ENCODE measurements at places on chromosomes 3 and 15. TPM values are rescaled to one million over a fixed set of nuclear protein-coding genes. Genes with fewer than 3 reads are reported as not detected.

DNA sequence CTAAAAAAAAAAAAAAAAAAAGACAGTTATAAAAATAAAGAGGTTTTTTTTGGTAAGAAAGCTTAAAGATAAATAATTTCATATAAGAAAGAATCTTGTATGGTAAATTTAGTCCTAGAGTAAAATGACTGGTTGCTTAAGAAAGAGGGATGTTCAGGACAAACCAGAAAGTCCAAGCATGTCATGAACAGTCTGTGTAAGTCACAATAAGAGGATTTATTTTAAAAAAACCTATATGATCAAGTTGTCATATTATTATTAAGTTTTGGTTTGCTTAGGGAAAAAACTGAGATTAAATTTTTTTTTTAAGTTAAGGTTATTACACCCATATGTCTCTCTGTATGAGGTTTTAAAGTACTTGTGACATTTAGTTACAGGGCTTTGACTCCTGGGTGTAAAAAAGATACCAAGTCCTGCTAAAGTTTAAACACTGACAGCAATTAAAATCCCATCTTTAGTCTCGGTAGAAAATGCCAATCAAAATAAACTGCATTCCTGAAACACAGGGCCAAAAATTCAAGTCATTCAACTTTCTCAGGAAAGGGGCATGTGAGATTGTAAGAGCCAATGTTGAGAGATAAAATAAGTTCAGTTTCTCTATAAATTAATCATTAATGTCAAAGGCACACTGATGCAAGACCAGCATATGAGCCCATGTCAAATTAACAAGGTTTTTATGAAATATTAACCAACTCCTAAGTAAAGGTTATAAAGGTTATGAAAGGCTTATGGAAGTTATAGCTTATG, 8.5 kb upstream of the BDH1 start:
- peaks cover 10% of the 10 kb centered on the region for H3K36me3 ChIP-seq
- DNase-seq = no peak
- no peak overlapping the region for H3K27ac ChIP-seq
- peaks cover 3% of the 10 kb centered on the region for H3K27me3 ChIP-seq
- H3K4me1 ChIP-seq = peaks cover 9% of the 10 kb centered on the region

DNA sequence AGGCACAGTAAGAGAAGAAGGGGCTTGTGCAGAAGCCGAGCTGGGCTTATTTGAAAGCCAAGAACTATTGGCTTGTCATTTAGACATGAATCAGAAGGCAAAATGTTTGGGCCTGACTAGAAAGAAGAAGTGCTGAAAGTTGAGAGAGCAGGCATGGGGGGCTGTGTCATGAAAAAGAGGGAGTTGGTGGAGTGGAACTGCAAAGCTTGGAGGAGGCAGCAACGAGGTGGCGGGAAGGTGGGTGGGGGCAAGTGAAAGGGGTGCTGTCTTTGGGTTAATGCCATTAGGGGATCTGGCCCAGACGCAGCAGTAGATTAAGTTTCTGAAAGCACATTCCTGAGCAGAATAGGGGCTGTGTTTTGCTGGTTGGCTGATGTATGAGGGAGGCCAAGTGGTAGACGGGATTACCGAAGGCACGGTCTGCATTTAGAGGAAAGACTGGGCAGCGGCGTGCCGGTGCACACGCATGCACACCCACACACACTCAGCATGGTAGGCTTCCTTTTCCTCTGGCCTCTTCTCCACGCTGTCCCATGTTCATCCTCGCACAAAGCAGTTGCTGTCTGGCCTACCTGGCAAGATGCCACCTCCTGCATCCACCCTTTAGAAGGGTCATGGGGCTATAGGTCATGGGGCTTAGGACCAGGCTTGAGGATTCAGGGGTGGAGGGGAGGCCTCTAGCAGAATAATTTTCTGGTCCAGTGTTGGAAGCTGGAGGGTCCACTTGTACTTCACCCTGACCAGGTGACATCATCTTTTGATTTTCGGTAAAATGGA, 43.0 kb downstream of the BOC start:
- no peak overlapping the region for H3K4me3 ChIP-seq
- no peak overlapping the region for H3K27ac ChIP-seq
- no peak for DNase-seq
- H3K27me3 ChIP-seq = peaks cover 3% of the 10 kb centered on the region

- peaks cover 2% of the 10 kb centered on the region for H3K27me3 ChIP-seq
- peaks cover 58% of the 10 kb centered on the region for H3K4me1 ChIP-seq
- DNase-seq = no peak
- H3K4me3 ChIP-seq = no peak overlapping the region
Measured at GRCh38 chr3:15645740-15646501, 44.4 kb downstream of the BTD start.

DNA sequence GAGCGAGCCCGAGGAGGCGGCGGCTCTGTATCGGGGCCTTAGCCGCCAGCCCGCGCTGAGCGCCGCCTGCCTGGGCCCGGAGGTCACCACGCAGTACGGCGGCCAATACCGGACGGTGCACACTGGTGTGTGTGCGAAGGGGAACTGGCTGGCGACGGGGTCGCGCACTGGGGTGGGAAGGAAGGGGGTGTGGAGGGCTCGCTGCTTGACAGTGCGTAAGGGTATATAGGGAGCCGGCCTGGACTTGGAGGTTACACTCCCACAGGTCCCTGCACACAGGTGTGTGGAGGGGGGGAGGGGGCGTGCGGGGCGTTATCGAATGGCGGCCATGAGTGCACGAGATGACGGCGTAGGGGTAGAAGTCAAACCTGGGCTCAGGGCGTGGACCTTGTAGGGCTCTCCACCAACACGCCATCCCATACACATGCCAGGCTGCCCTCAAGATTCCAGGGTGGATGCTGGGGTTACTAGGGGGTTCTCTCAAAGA, 389 bp downstream of the APEH start:
- no peak for DNase-seq
- peaks cover 19% of the 10 kb centered on the region for H3K4me1 ChIP-seq
- H3K36me3 ChIP-seq = peaks cover 17% of the 10 kb centered on the region
- no peaks in the 10 kb centered on the region for H3K27me3 ChIP-seq
- H3K27ac ChIP-seq = no peak overlapping the region

GRCh38 chr15:101276501-101277037, 716 bp downstream of the SELENOS start:
- no peak for DNase-seq
- H3K4me1 ChIP-seq = peaks cover 38% of the 10 kb centered on the region
- H3K27me3 ChIP-seq = no peaks in the 10 kb centered on the region
- H3K36me3 ChIP-seq = peaks cover 58% of the 10 kb centered on the region

Gene PPP1R14D
- not detected for total RNA-seq

- peaks cover 11% of the 10 kb centered on the region for H3K27me3 ChIP-seq
- no peaks in the 10 kb centered on the region for H3K36me3 ChIP-seq
- H3K4me1 ChIP-seq = peaks cover 19% of the 10 kb centered on the region
- no peak overlapping the region for H3K4me3 ChIP-seq
- no peak for DNase-seq
Measured at GRCh38 chr15:58247855-58248842, 110.0 kb downstream of the AQP9 start.

GRCh38 chr3:72185549-72186399, 400.8 kb upstream of the PROK2 start:
- peaks cover 33% of the 10 kb centered on the region for H3K4me1 ChIP-seq
- no peak for DNase-seq
- peaks cover 2% of the 10 kb centered on the region for H3K27me3 ChIP-seq
- peak overlapping the region; percentile 42 for H3K27ac ChIP-seq
- peaks cover 4% of the 10 kb centered on the region for H3K36me3 ChIP-seq

DNA sequence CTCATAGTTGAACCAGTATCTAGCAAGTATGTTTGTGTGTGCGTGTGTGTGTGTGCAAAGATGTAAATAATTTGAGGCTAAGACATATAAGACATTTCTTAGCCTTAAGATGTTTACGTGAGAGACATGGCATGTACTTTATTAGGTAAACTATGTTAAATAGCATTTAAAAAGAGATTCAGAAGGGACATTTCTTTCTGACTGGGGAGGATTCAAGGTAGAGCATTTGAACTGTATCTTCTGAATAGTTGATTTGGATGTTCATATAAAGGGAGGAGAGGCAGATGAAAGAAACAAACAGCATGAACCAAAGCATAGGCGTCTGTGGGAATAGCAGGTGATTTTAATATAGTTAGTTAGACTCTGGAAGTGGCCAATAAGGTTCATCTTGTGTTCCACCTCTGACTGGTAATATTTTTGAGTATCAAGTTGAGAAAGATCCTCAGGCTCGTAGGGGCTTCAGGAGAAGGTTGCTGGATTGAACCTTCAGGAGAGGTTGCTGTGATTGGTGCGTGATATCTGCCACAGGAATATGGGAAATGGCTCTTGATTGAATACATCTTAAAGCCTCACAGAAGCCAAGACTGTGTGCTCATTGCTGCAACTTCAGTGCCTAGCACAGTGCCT, 12.6 kb downstream of the NFKBIZ start:
- no peak overlapping the region for H3K4me3 ChIP-seq
- DNase-seq = no peak
- no peaks in the 10 kb centered on the region for H3K27me3 ChIP-seq
- H3K36me3 ChIP-seq = peaks cover 53% of the 10 kb centered on the region
- peaks cover 61% of the 10 kb centered on the region for H3K4me1 ChIP-seq

- H3K27ac ChIP-seq = no peak overlapping the region
- H3K36me3 ChIP-seq = no peaks in the 10 kb centered on the region
- H3K4me3 ChIP-seq = no peak overlapping the region
- DNase-seq = no peak
Measured at GRCh38 chr3:66154444-66154861, 66.3 kb upstream of the SLC25A26 start.

Gene ROBO2
- not detected for total RNA-seq

Gene ATP10A
- 47.9 TPM for total RNA-seq

Gene WDR76
- total RNA-seq = 71.1 TPM

DNA sequence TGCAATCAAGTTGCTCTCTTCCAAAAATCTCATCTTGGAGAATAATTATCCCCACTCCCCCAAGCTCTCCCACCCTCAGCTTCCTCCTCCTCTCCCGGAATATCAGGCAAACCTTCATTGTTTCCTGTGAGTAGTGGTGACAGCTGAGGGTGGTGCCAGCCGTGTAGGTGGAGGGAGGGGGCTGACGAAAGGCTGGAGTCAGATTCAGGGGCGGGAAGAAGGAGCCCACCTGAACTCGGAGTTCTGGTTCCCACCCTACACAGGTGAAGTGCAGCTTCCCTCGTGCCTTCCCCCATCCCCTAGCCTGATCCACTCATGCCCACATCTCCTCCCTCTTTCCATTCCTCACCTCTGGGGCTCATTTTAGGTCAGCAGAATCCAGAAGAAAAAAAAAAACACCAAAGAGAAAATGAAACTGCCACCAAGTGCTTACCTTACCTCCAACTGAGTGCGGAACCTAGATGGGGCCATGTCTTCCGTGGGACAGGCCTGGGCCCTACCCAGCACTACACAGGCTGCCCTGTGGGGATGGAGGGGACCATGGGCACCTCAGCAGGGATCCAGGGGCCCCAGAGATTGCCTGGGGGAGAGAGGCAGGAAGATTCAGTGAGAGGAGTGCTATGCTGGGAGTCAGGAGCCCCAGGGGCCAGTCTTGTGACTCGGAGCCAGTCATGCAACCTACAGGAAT, 81.3 kb downstream of the ADCY5 start:
- no peak overlapping the region for H3K27ac ChIP-seq
- peaks cover 4% of the 10 kb centered on the region for H3K27me3 ChIP-seq
- no peaks in the 10 kb centered on the region for H3K4me1 ChIP-seq
- DNase-seq = no peak
- H3K4me3 ChIP-seq = no peak overlapping the region

Gene CKMT1A
- 0.16 TPM for total RNA-seq

Gene OCA2
- not detected for total RNA-seq

Gene TIGIT
- 5.8 TPM for total RNA-seq

DNA sequence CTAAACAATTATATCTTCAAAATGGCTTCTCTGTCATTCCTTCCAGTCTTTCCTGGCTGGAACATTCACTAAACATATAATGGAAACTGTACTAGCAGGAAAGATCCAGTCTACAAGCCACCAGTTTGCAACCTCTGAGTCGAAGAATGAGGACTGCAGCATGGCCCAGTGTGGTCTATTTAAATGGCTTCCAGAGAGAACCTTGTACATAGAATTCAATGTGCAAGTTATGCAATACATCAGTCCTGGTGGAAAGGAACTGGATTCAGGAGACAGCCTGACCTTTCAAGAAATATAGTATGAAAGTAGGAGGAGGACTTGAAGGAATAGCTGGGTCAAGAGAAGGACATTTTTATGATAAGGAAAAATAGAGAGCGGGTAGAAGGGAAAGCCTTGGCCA, 49.9 kb downstream of the NEK10 start:
- no peaks in the 10 kb centered on the region for H3K27me3 ChIP-seq
- no peak overlapping the region for H3K27ac ChIP-seq
- DNase-seq = no peak
- H3K4me3 ChIP-seq = no peak overlapping the region
- no peaks in the 10 kb centered on the region for H3K4me1 ChIP-seq

DNA sequence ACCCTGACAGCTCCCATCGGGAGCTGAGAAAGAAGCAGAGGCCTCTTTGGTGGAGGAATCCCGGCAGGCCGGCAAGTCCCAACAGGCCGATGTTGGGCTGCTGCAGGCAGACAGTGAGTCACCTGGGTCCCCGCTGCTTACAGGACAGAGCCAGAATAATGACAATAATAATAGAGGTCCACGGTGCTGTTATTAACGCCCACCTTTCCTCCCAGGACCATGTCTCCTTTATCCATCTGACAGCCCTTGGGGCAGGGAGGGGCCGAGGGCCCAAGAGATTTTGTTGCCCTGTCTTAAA, 29.3 kb upstream of the MAGEF1 start:
- H3K27me3 ChIP-seq = peaks cover 15% of the 10 kb centered on the region
- no peak overlapping the region for H3K27ac ChIP-seq
- no peak for DNase-seq
- no peaks in the 10 kb centered on the region for H3K4me1 ChIP-seq
- H3K36me3 ChIP-seq = no peaks in the 10 kb centered on the region
- no peak overlapping the region for H3K4me3 ChIP-seq

Gene DUOXA2
- not detected for total RNA-seq

- no peaks in the 10 kb centered on the region for H3K36me3 ChIP-seq
- no peak for DNase-seq
- no peak overlapping the region for H3K4me3 ChIP-seq
- H3K4me1 ChIP-seq = peaks cover 7% of the 10 kb centered on the region
- peaks cover 49% of the 10 kb centered on the region for H3K27me3 ChIP-seq
Measured at GRCh38 chr3:124584245-124584551, 146.1 kb upstream of the UMPS start.

GRCh38 chr15:73906346-73907034, 19.8 kb upstream of the LOXL1 start:
- DNase-seq = no peak
- peaks cover 13% of the 10 kb centered on the region for H3K4me1 ChIP-seq

Gene MRPS11
- 78.0 TPM for total RNA-seq

- H3K27me3 ChIP-seq = peaks cover 11% of the 10 kb centered on the region
- H3K27ac ChIP-seq = no peak overlapping the region
- no peak for DNase-seq
- no peaks in the 10 kb centered on the region for H3K4me1 ChIP-seq
- H3K36me3 ChIP-seq = no peaks in the 10 kb centered on the region
Measured at GRCh38 chr3:53780171-53780570, 66.0 kb downstream of the CHDH start.

Gene ITIH3
- not detected for total RNA-seq

DNA sequence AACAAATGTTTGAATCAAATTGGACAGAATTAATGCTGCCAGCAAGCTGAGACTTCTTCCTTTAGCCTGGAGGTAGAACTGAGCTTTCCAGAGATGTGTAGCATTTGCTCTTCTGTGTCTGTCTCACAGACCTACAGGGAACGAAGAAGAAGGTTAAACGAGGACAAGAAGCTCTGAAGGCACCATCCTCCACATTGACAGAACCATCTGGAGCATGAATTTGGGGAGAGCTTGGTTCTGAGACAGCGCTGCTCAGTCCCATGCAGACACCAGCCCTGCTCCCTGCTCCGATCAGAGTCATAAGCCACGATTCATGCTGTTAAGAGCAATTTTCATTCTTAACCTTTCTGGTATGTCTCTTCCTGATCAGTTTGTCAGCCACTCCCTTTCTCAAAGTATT, 7.7 kb upstream of the KY start:
- DNase-seq = no peak
- H3K36me3 ChIP-seq = no peaks in the 10 kb centered on the region
- H3K4me3 ChIP-seq = no peak overlapping the region
- H3K27me3 ChIP-seq = peaks cover 4% of the 10 kb centered on the region
- peaks cover 8% of the 10 kb centered on the region for H3K4me1 ChIP-seq
- H3K27ac ChIP-seq = no peak overlapping the region

Gene GPR149
- total RNA-seq = not detected
